ENCODE measurements at places on chromosomes 3 and 15. TPM values are rescaled to one million over a fixed set of nuclear protein-coding genes. Genes with fewer than 3 reads are reported as not detected.

DNA sequence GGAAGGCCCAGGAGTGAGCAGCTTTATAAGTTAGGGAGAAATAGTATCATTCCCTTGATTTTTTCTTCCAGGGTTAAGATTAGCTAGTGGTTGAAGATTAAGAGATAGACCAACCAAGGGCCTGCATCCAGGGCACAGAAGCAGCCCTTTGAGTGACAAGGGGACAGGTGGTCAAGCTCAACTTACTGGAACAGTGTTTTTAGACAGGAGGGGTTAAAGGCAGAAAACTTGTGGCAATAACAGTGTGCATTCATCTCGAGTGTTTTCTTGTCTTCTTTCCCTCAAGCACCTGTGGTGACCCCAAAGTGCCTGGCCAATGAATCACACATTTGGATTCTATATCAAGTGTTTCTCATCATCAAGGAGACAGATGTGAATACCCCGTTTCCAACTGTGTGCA lies 267.5 kb downstream of the PDCD6IP start:
- DNase-seq, result no peak
- no peak overlapping the region for H3K4me3 ChIP-seq
- no peak overlapping the region for H3K27ac ChIP-seq
- peaks cover 11% of the 10 kb centered on the region for H3K27me3 ChIP-seq
- no peaks in the 10 kb centered on the region for H3K4me1 ChIP-seq

- H3K4me1 ChIP-seq, result peaks cover 14% of the 10 kb centered on the region
- H3K27me3 ChIP-seq, result peaks cover 3% of the 10 kb centered on the region
- no peak overlapping the region for H3K27ac ChIP-seq
- DNase-seq, result no peak
- no peaks in the 10 kb centered on the region for H3K36me3 ChIP-seq
- H3K4me3 ChIP-seq, result no peak overlapping the region
Observed at GRCh38 chr3:115518100-115518852, 105.0 kb upstream of the GAP43 start.

SMCO1 gene
- not detected for total RNA-seq

ACTRT3 gene
- 0.43 TPM for total RNA-seq

DNA sequence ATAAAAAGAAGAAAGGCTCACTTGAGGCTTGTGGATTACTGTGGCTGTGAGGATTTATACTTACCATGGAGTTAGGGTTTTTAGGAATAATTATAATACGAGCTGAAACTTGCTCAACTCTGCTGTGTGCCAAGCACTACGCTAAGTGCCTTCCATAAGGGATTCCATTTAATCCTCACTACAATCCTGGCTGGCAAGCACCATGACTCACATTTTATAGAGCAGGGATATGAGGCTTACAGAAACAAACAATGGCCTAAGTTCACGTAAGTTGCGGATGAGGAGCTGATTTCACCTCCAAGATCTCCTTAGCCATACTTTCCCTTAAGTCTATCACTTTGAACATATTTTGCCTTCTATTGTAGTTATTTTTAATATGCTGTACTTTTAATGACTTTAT lies 43.9 kb upstream of the ARL8B start:
- H3K36me3 ChIP-seq, result no peaks in the 10 kb centered on the region
- peaks cover 10% of the 10 kb centered on the region for H3K27me3 ChIP-seq
- no peak overlapping the region for H3K4me3 ChIP-seq
- DNase-seq, result no peak

Measured in activated CD4-positive, alpha-beta memory T cell treated with anti-CD3 and anti-CD28 coated beads, Interleukin-2, amount 10 ng/mL, durations not matched to agents 7 days and 5 days (primary cell).